A172 (cell line): ENCODE measurements at places on chromosomes 4 and X.

DNA sequence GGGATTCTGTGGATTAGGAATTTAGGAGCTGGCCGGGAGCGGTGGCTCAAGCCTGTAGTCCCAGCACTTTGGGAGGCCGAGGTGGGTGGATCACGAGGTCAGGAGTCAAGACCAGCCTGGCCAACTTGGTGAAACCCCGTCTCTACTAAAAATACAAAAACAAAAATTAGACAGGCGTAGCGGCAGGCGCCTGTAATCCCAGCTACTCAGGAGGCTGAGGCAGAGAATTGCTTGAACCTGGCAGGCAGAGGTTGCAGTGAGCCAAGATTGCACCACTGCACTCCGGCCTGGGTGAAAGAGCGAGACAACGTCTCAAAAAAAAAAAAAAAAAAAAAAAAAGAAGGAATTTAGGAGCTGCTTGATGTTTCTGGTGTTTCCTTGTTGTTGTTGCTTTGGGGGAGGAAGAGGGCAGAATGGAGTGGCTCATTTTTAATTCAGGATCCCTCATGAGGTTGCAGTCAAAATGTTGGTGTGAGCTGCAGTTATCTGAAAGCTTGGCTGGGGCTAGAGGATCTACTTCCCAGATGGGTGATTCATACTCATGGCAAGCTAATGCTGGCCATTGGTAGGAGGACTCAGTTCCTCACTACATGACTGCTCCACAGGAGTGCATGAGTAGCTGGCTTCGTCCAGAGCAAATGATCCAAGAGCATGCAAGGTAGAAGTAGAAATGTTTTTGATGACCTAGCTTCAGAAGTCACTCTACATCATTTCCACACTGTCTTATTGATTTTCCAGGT lies 26.5 kb upstream of the JADE1 start:
- peak; percentile 2 for DNase-seq

DNA sequence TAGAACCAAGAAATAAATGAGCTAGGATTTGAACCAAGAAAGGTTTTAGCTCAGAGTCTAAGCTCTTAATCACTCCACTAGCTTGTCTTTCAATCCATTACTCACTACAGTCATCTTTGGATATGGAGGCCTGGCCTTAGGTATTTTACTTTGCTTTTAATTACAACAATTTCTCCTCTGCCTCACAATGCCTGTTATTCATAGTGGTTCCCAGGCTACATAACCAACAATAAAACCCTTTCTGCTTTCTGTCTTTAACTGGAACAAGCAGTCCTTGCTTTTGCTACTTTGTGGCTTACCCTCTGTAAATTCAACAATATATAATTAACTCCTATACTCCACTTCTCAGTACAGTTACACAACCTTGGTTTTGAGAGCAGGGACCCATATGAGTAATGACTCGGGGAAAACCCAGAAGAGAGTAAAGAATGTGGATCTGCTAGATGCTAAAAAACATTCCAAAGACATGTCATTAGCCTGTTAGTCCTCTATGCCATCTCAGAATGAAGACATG lies 94.7 kb upstream of the NAP1L5 start:
- DNase-seq = peak; percentile 68

GRCh38 chr4:84495118-84495793 lies 3.8 kb downstream of the NKX6-1 start:
- DNase-seq = no peak

DNA sequence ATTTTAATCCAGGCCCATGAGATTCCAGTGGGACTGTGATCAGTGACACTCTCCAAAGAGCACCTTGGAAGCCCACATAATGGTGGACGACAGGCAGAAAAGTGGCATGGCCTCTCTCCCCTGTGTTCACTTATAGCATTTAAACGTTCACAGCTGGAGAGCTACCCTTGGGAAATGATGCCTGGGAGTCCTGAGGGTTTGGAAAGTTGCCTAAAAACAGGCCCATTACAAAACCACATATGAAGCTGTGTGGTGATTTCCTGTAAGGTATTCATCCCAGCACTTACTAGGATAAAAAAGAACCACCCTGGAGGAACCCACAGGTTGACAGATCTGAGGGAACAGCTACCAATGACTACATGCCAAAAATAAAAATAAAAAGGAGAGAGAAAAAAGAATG lies 193.2 kb downstream of the RASL11B start:
- DNase-seq = peak; percentile 60

GRCh38 chr4:152640058-152640921 lies 39.5 kb downstream of the TMEM154 start:
- DNase-seq = peak; percentile 21

DNA sequence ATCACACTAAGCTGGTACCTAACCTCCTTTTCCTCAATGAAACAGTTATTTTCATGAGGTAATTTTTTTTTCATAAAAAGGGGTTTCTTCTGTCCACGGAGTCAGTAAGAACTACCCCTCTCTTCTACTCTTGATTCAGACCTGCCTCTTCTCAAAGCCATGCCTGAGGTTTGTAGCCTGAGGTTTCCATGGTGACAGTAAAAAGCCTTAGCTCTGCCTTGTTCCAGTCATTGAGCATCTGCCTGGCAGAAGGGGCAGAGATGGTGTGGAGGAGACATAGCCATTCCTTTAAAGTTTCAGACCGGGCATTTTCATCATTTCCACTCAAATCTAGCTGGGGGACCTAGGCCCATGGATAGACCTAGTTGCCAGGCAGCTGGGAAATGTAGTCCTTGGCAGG lies 135.5 kb downstream of the REPS2 start:
- DNase-seq = no peak

DNA sequence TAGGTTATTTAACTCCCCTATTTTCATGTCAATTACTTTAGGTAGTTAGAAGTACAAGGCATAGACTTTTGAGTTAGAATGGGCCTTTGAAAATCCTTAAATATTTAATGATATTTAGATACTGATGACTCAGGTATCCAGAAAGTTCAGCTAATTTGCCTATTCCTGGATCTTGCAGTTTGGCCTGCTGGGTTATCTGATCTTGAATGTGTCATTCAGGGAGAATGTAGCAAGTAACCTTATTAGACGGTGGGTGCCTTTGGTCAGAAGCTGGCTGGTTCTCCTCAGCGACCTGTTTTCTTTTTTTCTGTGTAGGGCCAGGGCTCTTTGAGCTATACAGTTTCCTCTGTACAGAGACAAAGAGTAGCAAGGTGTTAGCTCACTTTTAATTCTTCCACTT lies 42.0 kb downstream of the MTM1 start:
- no peak for DNase-seq

DNA sequence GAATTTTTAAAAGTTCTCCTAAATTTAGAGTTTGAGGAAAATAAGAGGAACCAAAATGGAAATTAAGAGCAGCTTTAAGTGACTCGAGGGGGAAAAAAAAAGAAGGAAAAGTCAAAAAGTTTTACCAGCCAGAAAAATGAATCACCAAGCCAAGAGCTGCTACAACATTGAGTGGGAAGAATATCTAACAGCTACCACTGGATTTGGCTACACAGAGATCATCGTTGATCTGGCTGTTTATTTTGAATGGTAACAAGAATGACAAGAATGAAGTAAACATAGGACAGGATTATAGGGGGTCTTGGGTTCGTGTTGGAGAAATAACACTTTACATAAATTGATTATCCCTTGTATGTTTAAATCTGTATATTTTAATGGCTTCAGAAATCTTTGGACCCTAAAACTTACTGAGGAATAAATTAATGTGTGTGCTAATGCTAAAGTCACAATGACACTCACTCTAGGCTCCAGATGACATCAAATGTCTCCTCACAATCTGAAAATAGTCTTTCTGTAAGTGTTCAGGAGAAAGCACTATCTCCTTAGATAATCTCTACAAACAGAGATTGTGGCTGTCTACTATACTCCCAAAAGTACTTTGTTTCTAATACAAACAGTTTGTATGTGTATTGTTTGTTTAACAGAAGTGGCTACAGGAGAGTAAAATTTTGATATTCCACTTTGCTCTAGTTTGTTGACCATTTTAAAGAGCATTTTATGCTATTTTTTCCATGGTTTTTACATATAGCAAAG lies 3.1 kb upstream of the CSN3 start:
- no peak for DNase-seq

DNA sequence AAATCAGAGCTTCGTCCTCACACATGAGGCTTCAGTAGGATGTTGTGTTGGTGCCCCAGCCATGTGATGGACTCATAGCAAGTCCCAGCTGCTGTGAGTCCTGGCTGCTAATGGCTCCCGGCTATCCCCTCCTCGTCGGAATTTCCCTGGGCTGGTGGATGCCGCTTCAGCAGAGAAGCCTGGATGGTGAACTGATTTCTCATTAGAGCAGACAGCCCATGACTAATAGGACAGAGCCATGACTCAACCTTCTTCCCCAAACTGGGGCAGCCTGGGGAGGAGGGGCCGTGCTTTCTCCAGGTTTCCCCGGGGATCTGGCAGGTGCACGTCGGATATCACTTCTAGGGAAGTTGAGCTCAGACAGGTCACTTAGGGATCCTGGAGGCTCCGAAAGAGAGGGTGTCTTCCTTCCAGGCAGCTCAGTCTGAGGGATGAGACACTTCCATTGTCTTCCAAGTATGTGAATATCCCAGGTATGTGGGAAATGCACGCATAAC lies 112.7 kb downstream of the ASMT start:
- DNase-seq = peak; percentile 99

GRCh38 chr4:124183926-124184325 lies 528.6 kb downstream of the ANKRD50 start:
- no peak for DNase-seq

GRCh38 chr4:6248394-6248793 lies 21.3 kb upstream of the WFS1 start:
- DNase-seq = no peak

GRCh38 chrX:259692-260355 lies 21.4 kb upstream of the PLCXD1 start:
- no peak for DNase-seq

DNA sequence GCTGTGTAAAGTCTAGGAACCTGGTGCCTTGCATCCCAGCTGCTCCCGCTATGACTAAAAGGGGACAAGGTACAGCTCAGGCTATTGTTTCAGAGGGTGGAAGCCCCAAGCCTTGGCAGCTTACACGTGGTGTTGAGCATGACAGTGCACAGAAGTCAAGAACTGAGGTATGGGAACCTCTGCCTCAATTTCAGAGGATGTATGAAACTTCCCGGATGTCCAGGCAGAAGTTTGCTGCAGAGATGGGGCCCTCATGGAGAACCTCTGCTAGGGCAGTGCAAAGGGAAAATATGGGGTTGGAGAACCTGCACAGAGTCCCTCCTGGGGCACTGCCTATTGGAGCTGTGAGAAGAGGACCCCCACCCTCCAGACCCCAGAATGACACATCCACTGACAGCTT lies 76.6 kb downstream of the DDX60 start:
- no peak for DNase-seq

DNA sequence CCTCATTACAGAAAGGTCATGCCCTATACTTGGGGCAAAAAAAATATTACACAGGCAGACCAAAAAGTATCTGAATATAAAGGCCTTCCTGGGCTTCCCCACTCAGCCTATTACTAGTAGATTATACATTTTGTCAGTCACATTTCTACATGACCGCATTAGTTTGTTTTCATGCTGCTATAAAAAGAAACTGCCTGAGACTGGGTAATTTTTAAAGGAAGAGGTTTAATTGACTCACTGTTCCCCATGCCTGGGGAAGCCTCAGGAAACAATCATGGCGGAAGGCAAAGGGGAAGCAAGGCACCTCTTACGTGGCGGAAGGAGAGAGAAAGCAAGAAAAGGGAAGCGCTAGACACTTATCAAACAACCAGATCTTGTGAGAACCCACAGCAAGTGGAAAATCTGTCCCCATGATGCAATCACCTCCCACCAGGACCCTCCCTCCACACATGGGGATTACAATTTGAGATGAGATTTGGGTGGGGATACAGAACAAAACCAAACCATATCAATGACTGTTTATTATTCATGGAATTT lies 1312.0 kb downstream of the PCDH7 start:
- DNase-seq = no peak

DNA sequence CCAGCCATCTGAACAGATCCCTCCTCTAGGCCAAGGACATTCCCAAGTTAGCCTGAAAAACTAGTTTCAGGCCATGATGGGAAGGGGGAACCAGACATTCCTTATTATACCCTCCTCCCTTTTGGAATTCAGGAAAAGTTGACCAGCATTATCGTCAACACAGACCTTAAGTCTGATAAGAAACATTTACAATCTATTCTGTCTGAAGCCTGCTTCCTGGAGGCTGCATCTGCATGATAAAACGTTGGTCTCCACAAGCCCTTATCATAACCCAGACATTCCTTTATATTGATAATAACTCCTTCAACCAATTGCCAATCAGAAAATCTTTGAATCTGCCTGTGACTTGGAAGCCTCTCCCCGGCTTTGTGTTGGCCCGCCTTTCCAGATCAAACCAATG lies 44.3 kb downstream of the EFHC2 start:
- no peak for DNase-seq

- DNase-seq = no peak
Observed at GRCh38 chrX:105307762-105308161, 87.3 kb upstream of the TEX13A start.

DNA sequence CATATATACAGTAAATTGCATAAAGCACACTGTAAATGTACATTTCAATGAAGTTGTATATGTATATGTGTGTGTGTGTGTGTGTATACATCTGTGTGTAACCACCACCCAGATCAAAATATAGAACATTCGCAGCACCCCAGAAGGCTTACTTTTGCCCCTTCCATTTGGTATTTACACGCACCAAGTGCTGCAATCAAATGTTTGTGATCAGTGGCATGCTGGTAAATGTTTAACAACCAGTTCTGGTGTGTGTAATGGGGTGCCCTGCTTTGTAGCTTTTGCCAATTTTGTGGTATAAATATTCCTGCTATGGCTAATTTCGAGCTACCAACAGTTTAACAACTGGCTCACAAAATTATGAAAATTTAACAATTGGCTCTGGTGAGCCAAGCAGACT lies 101.3 kb downstream of the RTL5 start:
- no peak for DNase-seq

DNA sequence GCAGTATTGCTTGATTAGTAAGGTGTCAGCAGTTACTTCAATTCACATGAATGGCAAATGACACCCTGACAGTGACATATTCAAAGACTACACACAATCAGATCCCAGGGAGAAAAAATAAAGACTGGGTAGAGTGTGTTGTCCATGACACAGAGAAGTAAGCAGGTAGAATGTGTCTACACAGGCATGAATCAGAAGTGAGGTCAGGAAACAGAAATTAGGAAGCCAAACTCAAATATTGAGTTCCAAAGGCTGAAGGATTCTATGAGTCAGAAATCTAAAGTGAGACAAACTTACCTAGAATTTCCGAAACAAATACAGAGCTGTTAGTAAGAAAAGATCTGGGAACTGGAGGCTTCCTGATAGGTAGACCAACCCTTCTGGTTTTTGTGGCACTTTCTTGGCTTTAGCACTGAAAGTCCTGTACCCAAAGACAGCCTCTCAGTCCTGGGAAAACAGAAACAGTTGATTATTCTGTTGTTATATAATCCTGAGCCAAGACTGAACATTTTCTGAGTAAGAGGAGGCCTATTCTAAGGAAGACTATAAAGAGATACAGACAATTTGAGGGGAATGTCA lies 24.3 kb upstream of the GLRA2 start:
- no peak for DNase-seq
